ENCODE measurements at places on chromosomes 3 and 15. TPM values are rescaled to one million over a fixed set of nuclear protein-coding genes. Genes with fewer than 3 reads are reported as not detected.

- H3K36me3 ChIP-seq, result no peaks in the 10 kb centered on the region
- H3K4me1 ChIP-seq, result no peaks in the 10 kb centered on the region
- no peak for DNase-seq
- no peak overlapping the region for H3K4me3 ChIP-seq
Measured at GRCh38 chr3:76826861-76827260, 213.0 kb upstream of the ROBO2 start.

GRCh38 chr3:126149960-126150515, 30.3 kb downstream of the ALDH1L1 start:
- no peaks in the 10 kb centered on the region for H3K36me3 ChIP-seq
- no peaks in the 10 kb centered on the region for H3K4me1 ChIP-seq
- H3K27me3 ChIP-seq, result peaks cover 15% of the 10 kb centered on the region
- DNase-seq, result no peak
- no peak overlapping the region for H3K27ac ChIP-seq

DNA sequence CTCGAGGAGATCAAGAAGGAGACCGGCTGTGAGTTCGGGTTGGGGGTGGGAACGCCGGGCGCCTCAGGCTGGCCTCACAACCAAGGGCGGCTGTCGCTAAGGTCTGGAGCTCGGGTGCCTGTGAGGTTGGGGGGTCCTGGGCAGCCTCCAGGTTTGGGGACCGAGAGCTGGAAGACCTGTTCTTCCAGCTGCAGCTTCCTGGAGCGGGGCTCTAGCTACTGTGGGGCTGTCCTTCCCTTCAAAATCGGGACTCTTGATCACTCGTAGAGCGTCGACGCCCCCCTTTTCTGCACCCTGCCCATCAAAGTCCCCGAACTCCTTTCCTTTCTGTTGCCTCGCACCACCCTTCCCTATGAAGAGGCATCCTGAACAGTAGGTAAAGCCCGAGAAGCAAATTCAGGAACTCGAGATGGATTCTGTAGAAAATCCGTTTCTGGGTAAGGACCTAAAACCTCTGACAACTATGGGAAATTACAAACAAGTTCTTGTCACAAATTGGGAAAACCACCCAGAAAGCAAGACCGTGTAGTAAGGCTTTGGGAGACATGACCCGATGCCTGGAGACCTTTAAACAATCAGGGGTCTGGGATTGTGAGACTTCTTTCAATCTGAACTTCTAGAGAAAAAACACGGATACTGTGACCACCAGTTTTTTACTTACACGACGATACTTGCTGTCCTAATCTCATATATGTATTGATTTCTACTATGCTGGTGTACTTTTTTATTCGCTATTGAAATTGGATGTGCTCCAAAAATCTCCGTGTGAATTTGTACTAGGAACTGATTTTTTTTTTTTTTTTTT, 556 bp downstream of the CHP1 start:
- peak overlapping the region; percentile 95 for H3K27ac ChIP-seq
- H3K4me3 ChIP-seq, result peak overlapping the region; percentile 90
- no peak for DNase-seq
- H3K36me3 ChIP-seq, result no peaks in the 10 kb centered on the region

GRCh38 chr3:71064956-71065763, 518.4 kb downstream of the FOXP1 start:
- H3K4me1 ChIP-seq, result peaks cover 53% of the 10 kb centered on the region
- peak overlapping the region; percentile 79 for H3K4me3 ChIP-seq
- no peaks in the 10 kb centered on the region for H3K36me3 ChIP-seq
- peak overlapping the region; percentile 98 for H3K27ac ChIP-seq
- peak; percentile 86 for DNase-seq

Gene RAD18
- 13.4 TPM for total RNA-seq

Gene PLCL2
- 2.1 TPM for total RNA-seq

Gene KLHL40
- total RNA-seq, result not detected

All from osteocyte (in vitro differentiated cells).